ENCODE measurements at places on chromosomes 7 and 10.

DNA sequence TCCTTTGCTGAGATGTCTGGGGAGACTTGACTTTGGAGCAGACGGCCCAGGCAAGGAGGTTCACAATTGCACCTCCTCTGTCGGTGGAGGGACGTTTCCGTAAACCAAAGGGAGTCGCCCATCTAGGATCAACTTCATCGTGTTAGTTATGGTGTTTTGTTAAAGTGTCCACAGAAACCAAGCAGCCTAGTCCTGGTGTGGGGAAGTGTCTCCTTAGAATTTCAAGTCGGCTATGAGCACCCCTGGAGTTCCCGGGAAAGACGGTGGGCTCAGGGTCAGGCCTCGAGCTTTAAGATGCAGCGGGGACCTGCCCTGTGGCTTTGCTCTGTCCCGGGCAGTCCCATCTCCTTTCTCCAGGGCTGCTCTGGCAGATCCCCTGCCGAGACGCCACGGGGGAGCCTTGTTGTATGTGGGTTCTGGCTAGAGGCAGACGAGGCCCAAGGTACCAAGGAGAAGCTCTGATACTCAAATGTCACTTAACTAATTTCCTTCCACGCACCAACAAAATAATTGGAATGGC, 319.2 kb downstream of the ADARB2 start:
- DNase-seq = no peak

DNA sequence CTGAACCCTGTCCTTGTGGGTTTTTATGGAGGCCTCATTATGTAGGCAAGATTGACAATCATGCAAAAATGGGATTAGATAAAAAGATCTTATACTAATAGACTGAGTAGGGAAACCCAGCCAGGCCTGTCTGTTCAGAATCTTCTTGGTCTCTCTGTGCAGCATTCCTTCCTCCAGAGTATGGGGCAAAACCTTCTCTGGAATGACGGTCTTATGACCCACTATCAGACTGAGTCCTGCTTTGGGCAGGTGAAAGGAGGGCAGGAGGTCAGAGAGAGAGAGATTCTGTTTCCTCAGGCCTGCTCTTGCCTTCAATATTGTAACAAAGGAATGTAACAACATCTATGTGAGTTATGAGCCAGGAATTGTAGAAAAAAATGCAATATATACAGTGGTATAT, 182.6 kb downstream of the DNAJC1 start:
- DNase-seq = no peak

DNA sequence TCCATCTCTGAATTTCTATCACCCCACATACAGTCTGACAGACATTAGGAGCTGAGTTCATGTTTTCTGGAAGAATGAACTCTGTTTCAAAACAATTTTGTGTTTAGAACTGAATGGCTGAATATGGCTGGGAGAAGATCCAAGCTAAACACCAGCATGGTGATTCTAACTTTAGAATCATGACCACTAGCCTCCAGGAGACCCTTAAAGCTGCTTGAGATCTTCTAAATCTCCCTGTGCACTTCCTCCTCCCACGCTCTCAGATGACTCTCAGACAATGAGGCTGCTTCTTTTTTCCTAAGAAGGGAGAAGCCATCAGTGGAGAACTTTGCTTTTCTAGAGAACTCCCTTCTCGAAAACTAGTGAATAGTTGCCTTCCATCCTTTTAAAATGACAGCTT, 711.2 kb downstream of the GRID1 start:
- DNase-seq = no peak

GRCh38 chr10:92350411-92350810, 59.4 kb downstream of the MARCHF5 start:
- no peak for DNase-seq

DNA sequence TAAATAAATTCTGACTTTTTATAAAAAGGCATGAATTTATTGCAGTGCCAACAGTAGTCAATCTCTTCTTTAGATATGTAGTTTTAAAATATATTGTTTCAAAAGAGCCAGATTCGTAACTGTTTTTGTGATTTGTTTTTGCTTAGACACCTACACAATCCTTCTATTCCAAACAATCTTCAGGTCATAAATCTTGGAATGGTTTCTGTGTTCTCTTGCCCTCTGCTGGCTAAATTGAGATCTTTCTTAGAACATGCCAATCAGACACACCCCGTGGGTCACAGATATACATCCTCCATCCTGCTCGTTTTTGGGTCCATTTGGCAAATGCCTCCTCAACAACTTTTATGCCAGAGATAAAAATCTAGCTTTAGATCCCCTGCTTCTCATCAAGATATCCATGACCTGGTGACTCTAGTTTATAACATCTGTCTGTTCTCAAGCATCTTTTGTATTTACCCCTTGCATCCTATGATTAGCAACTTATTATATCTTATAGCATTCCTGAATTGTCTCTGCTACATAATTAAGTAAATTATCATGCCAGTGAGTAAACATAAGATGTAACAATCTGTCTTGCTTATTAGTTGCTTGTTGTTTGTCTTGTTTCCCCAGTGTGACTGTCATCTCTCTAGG, 35.3 kb upstream of the IFRD1 start:
- no peak for DNase-seq

DNA sequence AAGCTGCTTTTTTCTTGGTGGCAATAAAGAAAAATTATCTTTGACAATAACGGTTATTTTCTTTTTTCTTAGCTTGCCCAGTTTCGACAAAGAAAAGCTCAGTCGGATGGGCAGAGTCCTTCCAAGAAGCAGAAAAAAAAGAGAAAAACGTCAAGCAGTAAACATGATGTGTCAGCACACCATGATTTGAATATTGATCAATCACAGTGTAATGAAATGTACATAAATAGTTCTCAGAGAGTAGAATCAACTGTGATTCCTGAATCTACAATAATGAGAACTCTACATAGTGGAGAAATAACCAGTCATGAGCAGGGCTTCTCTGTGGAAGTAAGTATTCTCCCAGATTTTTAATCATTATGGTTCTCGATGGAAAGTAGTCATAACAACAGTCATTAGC, 33.0 kb downstream of the AKAP9 start:
- DNase-seq = no peak

- DNase-seq = no peak
Observed at GRCh38 chr10:126253611-126253998, 134.7 kb downstream of the ADAM12 start.

DNA sequence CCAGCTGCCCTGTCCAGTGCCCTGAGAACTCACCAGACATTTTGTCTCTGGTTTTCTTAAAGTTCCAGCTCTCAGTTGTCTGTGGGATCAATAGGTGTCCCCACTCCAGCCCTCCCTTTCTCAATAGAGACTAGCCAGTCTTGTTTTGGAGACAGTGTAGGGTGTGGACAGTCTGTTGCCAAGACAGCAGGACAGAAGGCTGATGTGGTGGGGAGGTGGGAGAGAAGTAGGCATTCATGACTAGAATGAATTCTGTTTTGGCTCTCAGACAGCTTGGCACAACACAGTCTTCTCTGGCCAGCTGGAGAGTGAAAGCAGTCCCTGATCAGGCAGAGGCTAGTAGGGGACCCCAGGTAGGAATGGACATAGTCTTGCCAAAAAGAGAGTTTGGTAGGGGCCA, 467.0 kb upstream of the PODXL start:
- no peak for DNase-seq

- no peak for DNase-seq
Observed at GRCh38 chr7:28298870-28299518, 113.3 kb upstream of the CREB5 start.
